Naive thymus-derived CD8-positive, alpha-beta T cell (primary cell): ENCODE measurements at places on chromosomes 3 and 15. TPM values are rescaled to one million over a fixed set of nuclear protein-coding genes. Genes with fewer than 3 reads are reported as not detected.

Gene TPRG1
- total RNA-seq, result 5.7 TPM

Gene SH3GL3
- not detected for total RNA-seq

Gene PLA2G4F
- total RNA-seq, result not detected

Gene GADL1
- not detected for total RNA-seq

Gene LRRC31
- total RNA-seq, result not detected

Gene CD96
- 330 TPM for total RNA-seq

Gene KCNAB1
- 0.23 TPM for total RNA-seq

DNA sequence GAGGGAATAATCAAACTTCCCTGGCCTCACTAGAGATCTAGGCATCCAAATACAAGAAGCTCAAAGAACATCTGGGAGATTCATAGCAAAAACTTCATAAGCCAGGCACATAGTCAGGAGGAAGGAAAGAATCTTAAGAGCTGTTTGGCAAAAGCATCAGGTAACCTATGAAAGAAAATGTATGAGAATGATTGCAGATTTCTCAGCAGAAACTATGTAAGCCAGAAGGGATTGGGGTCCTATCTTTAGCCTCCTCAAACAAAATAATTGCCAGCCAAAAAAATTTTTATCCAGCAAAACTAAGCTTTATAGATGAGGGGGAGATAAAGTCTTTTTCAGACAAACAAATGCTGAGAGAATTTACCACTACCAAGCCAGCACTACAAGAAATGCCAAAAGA, 1036.3 kb downstream of the TBL1XR1 start:
- DNase-seq, result no peak

GRCh38 chr3:99576904-99577559, 61.4 kb upstream of the COL8A1 start:
- DNase-seq, result no peak

GRCh38 chr15:91879158-91879557, 25.6 kb downstream of the SLCO3A1 start:
- DNase-seq, result no peak

DNA sequence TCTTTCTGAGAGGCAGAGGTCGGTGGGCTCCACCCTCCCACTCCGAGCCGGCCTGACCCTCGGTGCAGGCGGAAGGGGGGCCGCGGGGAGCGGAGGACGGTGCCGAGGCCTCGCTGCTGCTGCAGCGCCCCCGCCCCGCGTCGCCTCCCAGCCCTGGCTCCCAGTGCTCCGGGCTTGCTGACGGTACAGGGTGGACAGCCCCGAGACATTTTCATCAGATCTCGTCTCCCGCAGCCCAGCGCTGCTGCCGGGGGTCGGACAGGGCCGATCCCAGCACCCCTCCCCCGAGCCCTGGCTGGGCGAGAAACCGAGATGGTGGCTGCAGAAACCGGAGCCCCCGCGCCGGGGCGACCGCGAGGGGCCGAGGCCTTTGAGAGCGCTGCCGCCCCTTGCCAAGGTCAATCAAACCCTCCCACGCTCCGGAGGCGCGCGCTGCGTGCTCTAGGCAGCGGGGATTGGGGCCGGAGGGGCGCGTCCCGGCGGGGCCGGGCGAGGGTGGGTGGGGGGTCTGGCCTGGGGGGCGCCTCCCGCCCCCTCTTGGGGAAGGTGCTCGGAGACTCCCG, 42.5 kb downstream of the EPHB3 start:
- no peak for DNase-seq

DNA sequence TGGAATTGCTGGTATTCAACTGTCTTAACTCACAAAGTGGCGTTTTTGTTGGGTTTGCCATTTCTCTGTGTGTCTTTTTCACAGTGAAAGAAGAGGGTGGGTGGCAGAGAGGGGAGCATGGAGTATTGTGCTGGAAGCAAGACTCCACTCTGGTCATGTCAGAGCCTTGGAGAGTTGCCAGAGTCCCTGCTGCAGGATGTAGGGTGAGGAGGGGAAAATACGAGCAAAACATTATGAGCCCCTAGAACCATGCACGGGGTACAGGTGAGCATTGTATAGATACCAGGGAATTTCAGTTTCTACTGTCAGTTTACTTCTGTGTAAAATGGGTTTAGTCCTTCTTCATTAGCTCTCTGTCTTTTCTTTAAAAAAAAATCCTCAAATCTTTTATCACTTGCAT, 249.9 kb downstream of the CACNA2D3 start:
- no peak for DNase-seq

GRCh38 chr3:190528706-190529105, 14.8 kb downstream of the IL1RAP start:
- no peak for DNase-seq

DNA sequence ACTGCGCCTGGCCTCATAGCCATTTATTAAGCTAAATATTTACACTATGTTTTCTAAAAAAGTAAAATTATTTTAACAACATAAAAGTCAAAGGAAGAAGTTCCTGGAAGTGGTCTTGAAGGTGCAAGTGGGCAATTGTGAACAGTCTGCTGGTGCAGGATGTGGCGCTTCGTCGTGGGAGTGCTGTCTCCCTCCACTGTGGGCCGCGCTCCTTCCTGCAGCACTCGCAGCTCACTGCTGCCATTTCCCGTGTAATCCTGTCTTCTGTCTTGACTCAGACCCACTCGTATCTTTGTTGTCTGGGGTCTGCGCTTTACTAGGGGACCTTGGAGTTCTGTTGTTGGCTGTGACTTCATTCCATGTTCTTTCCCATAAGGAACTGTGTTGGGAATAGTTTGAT, 56.3 kb downstream of the APBA2 start:
- peak; percentile 72 for DNase-seq

DNA sequence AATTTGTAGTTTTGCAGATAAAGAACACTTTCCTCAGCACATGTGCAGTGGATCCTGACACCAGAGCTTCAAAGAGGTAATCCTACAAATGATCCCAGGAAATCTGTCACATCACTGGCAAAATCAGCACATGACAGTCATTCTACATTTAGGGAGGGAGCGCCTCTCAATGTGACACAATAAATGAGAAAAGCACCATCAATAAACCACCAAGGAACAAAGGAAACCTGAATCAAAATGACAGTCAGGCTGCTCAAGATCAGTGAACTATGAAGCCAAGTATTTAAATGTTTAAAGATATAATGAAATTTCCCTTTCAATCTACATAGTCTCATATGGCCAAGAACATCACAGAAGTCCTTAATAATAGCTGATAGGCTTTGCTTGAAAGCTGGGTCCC, 119.5 kb downstream of the LRRN1 start:
- no peak for DNase-seq

DNA sequence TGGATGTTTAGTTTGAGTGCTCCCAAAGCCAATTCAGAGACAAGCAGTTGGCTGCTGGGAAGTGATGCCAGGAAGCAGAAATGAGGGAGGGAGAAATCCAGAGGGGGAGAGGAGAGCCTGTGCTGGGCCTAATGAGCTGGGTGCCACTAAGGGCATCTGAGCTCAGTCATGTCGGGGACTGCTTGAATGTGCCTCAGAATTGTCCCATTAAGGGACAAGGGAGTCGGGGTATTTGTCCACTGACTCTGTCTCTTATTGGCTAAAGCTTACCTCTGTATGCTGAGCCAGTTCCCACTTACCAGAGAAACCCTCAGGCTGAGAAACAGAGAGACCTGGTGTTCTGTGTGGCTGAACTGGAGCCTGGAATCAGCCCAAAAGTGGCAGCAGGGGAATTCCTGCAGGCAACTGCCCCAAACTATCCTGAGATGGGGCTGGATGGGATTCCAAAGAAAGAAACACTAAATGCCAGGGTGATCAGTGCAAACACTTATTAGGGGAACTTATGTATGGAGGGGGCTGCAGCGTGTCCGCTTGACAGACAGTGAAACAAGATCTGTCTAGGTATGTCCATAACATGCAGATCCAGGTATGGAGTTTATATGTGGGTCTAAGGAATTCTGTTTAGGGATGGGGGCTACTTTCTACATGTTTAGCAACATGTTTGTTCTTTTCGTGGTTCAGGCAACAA, 48.6 kb downstream of the NR1D2 start:
- no peak for DNase-seq

GRCh38 chr15:27182561-27183110, 211.7 kb downstream of the GABRG3 start:
- DNase-seq, result no peak

GRCh38 chr15:60400944-60401343, 3.2 kb upstream of the ANXA2 start:
- DNase-seq, result no peak
